ENCODE measurements at places on chromosomes 4 and X.
A peak's percentile ranks its signal among the peaks of the same experiment; 100 is the strongest.

GRCh38 chr4:48506716-48507115 lies 16.7 kb downstream of the ZAR1 start:
- no peak for DNase-seq

- DNase-seq, result no peak
Measured at GRCh38 chr4:57504139-57504538, 394.0 kb upstream of the IGFBP7 start.

GRCh38 chr4:168656946-168657473 lies 160.2 kb downstream of the PALLD start:
- DNase-seq, result no peak

DNA sequence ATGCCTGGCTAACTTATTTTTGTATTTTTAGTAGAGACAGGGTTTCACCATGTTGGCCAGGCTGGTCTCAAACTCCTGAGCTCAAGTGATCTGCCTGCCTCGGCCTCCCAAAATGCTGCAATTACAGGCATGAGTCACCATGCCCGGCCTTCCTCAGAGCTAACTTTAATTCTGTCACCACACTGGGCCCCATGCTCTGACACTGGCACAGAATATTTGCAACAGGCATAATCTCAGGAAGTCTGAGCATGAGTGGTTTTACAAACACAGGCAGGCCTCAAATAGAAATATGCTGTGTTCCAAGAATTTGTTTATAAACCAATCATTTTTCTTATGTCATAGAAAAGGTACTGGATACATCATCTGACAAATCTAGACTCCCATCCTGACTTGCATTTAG lies 32.7 kb upstream of the FAM9C start:
- DNase-seq, result no peak

DNA sequence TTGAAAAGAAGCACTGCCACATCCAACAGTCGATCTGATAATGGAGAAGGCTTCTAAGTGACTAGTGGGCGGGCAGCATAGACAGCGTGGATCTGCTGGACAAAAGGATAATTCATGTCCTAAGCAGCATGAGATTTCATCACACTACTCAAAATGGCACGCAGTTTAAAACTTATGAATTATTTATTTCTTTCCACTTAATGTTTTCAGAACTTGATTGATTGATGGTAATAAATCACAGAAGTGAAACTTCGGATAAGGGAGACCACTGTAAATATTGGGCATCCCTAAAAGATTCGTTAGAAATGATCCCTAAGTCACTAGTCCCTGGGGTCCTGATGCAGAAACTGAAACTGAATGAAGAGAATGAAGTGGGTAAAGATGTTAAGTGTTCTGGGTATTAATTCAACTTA lies 93.0 kb upstream of the ANK2 start:
- no peak for DNase-seq

GRCh38 chr4:183449193-183449882 lies 4.9 kb downstream of the CDKN2AIP start:
- peak; percentile 25 for DNase-seq

DNA sequence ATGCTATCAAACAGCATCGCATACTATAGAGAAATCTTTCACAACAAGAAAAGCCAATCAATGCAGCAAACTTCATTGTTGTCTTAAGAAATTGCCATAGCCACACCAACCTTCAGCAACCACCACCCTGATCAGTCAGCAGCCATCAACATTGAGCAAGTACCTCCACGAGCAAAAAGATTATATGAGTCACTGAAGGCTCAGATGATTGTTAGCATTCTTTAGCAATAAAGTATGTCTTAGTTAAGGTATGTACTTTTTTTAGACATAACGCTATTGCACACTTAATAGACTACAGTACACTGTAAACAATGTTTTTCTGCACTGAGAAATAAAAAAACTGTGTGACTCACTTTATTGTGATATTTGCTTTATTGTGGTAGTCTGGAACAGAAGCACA lies 37.8 kb upstream of the FUNDC1 start:
- DNase-seq, result peak; percentile 87

GRCh38 chr4:13432453-13432852 lies 51.7 kb downstream of the RAB28 start:
- no peak for DNase-seq

GRCh38 chr4:163665101-163665500 lies 170.6 kb downstream of the TMA16 start:
- DNase-seq, result no peak

DNA sequence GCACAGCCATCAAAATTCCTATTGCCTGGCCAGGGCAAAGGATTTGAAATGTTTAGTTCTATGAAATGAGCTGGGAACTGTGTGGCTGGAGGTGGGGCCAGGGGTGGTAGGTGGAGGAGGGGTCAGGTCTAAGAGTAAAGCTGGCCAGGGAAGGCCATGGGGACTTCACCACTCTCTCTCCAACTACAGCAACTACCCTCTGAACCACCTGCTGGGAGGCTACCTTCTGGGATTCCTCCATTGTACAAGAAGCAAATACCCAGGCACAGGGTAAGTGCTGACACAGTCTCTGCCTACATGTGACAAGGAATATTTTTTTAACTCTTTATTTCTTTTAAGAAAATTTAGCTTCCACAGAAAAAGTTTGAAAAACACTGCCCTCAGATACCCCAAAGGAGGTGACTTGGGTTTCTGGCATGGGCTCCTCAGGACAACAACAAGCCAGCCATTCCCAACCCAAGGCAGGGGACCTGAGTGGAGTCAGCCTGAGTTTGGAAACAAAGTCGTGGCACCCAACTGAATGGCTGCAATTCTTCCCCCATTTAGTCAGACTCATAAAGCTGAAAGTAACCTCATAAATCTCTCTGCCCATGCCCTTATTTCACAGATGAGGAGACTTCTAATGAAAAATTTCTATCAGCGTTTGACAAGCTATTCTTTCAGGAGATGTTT lies 593.8 kb upstream of the DIPK2B start:
- DNase-seq, result no peak

DNA sequence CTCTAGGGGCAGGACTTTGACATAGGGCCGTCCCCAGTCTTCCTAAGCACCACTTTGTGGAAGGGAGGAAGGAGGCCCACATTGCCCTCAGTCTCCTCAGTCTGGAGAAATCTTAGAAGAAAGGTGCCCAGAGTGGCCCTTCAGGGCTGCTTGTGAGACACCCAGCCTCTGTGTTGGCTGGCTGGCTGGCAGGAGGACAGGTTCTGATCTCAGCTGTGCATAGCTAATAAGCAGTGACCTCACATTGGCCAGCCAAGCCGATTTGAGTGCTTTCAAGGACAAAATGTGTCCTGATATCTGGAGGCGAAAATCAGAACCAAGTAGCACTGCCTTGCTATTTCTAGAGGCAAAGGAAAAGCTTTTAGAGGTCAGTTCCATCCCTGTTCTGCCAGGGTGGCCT lies 211.5 kb downstream of the BCOR start:
- no peak for DNase-seq

GRCh38 chr4:138190452-138190858 lies 51.7 kb downstream of the SLC7A11 start:
- DNase-seq, result no peak

DNA sequence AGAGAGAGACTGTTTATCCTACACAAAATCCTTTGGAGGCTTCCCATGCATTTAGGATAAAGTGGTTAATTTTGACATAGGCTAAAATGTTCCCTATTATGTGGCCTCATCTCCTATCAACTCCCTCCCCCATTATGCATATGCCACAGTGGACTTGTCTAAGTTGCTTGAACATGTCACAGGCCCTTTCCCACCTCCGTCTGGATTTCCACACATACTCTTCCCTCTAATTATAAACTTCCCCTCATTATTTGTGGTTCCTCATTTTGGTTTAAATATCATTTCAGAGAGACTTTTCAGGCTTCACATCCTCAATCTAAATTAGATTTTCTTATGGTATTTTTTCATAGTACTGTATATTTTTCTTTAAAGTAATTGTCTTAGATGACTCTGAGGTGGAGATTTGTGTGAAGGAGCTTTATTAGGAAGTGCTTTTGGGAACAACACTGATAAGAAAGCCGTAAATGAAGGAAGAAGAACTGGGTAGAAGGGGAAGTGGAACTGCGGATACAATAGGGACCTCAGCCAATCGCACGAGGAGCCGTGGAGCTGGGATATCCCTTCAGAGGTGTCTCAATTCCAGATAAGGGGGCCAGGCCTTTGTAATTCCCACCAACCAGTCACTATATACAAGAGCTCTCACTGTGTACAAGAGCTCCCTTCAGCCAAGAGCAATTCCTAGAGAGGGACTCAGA lies 7.9 kb downstream of the C4orf17 start:
- DNase-seq, result no peak

DNA sequence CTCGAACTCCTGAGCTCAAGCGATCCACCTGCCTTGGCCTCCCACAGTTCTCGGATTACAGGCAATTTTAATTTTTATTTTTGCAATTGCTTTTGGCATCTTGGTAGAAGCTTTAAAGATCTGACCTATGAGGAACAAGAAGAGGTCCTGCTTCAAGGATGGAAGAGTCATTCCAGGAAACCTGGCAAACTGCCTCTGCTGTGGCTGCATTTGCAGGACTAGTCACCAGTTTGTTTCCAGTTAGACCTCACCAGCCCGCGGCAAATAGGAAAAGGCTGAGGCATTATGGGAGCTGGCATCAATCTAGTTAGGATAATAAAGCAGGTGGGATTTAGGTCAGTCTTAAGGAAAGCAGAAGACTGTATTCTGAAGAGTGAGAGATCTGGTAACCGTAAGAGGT lies 51.9 kb upstream of the LAS1L start:
- peak; percentile 78 for DNase-seq

DNA sequence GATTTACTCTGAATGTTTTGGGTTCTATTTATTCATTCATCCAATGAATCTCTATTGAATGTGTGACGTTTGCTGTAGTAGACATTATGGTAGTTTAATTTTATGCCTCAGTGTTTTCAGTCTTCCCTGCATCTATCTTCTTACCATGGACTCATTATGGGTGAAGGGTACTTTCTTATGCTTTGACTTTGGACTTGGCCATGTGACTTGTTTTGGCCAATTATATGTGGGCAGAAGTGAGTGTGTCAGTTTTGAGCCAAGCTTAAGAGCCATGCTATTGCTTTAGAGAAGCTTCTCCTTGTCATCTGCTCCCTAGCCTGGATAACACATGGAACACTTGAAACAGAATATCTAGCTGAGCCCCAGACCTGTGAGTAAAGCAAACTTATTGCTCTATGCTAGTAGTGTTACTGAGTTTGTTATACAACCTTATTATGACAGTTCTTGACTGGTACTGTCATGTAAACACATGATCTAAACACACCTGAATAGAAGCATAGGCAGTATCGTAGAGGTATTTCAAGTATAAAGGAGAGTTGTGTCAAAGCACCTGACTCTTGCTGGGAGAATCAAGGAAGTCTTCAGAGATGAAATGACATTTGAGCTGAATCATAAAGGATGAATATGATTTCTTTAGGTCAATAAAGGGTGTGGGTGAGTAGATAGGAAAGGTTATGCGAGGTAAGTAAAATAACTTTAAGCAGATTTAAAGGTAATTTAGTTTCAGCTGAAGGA lies 128.4 kb downstream of the NAA11 start:
- peak; percentile 37 for DNase-seq

GRCh38 chr4:54517781-54518444 lies 139.8 kb upstream of the KIT start:
- no peak for DNase-seq

DNA sequence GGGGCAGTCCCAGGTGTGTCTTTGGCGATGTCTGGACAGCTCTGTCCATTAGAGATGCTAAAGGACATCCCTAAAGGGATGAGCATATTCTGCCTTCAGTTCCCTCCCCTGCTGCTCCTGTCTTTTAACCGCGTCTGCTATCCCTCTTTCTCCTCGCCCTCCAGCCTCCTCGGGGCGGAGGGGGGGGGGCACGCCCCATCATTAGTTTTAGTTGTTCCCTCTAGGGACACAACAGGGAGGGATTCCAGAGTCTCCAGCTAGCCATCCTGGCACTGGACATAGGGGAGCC lies 1.1 kb downstream of the MSL3 start:
- no peak for DNase-seq

- DNase-seq, result no peak
Measured at GRCh38 chr4:52704661-52705060, 45.6 kb upstream of the USP46 start.

DNA sequence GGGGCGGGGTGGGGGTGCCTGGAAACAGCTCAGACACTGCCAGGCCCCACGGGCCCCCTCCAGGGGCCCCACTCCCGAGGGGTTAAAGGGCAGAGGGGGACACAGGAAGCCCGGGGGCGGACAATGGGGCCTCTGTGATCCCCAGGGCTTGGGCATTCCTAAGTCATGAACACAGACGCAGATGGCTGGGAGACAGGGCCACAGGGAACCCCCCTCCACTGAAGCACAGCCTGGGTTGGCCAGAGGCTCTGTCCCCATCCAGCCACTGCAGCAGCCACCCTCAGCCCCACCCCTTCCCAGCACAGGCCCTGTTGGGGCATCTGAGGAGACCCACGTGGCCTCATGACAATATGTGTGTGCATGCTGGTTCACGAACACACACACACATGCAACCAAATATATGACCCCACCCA lies 3.9 kb downstream of the L1CAM start:
- DNase-seq, result no peak

DNA sequence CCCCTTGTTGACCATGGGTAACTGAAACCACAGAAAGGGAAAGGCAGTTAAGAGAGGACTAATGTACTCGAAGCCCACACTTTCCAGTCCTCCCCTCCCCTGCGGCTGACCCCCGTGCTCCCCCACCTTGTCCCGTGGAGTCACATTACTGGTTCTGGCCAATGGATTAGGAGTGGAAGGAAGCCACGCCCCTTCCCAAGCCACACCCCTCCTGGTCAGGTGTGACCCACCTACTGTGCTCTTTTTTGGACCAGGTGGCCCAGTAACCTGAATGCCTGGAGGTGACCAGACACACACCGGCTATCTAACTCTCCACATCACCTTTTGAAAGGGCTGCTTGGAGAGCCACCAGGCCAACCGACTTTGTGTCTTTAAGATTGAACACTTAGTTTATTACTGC lies 109.3 kb upstream of the MSX1 start:
- no peak for DNase-seq

- no peak for DNase-seq
Measured at GRCh38 chr4:73259571-73260090, 1.0 kb upstream of the ANKRD17 start.

GRCh38 chr4:163447481-163447880 lies 26.1 kb downstream of the TKTL2 start:
- no peak for DNase-seq

DNA sequence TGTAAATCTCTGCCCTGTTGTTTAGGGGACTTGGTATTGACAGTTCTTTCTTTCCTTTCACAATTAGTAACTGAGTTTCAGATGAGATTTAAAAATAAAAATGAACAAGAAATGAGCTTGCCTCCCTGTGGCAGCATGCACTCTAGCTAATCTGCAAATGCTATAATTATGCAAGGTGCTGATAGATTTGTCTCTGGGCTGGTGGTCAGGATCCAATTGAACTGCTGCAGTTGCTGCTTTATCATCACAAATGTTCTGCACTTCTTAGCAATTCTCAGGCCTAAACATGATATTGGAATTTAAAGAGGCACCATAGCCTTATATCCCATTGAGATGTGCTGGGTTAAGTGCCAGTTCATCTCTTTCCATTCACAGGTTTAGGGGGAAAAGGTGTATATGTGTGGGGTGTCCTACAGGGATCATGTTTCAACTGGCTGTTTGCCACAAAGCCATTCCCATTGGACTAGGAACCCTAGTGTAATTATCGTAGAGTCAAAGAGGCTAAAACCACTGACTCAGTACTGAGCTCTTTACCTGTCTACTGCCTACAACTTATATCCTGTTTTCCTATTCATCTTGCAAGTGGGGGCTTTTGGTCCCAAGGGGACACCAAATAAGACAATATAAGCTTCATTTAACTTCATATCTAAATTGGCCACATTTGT lies 260.3 kb upstream of the TEX13A start:
- no peak for DNase-seq

- no peak for DNase-seq
Measured at GRCh38 chr4:87995435-87995834, 12.0 kb upstream of the PKD2 start.

GRCh38 chr4:48746608-48747362 lies 33.3 kb downstream of the FRYL start:
- DNase-seq, result peak; percentile 93

Data from bronchial epithelial cell (primary cell).